ENCODE measurements at places on chromosomes 1 and 21. TPM values are rescaled to one million over a fixed set of nuclear protein-coding genes. Genes with fewer than 3 reads are reported as not detected.

DNA sequence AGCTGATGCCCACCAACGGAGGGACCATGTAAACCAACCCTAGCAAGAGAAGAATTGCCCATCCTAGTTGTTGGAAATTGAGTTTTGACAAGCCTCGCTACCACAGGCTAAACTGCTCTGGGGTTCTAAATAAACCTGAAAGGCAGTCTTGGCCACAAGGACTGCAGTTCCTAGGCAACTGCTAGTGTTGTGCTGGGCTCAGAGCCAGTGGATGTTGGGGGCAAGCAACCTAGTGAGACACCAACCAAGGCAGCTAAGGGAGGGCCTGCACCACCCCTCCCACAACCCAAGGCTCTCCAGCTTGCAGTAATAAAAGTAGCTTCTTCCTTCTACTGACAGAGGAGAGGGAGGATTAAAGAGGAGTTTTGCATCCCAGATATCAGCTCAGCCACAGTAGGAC lies 102.4 kb upstream of the PKN2 start:
- H3K4me1 ChIP-seq, result no peaks in the 10 kb centered on the region
- H3K36me3 ChIP-seq, result no peaks in the 10 kb centered on the region
- H3K4me3 ChIP-seq, result no peak overlapping the region
- no peaks in the 10 kb centered on the region for H3K27me3 ChIP-seq

DNA sequence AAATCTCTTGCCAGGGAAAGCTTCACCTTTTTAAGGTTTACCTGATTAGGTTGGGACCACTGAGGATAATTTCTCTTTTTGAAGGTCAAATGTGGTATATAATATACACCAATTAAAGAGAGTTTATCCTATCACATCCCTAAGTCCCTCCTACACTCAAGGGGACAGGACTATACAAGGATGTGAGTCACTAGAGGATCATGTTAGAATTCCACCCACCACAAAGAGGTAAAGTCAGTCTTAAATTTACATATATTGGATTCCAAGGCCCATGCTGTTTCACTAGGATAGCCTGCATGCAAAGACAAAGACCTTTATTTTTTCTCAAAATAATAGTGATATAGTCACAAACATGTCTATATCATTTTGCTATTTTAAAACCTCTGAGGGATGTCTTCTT lies 164.4 kb downstream of the GIPC2 start:
- DNase-seq, result no peak
- H3K27me3 ChIP-seq, result no peaks in the 10 kb centered on the region
- H3K4me1 ChIP-seq, result no peaks in the 10 kb centered on the region

- H3K27me3 ChIP-seq, result no peaks in the 10 kb centered on the region
- H3K4me3 ChIP-seq, result no peak overlapping the region
- no peak overlapping the region for H3K27ac ChIP-seq
- H3K4me1 ChIP-seq, result no peaks in the 10 kb centered on the region
- DNase-seq, result peak; percentile 17
- no peaks in the 10 kb centered on the region for H3K36me3 ChIP-seq
Observed at GRCh38 chr1:174074757-174075156, 52.6 kb upstream of the RC3H1 start.

DNA sequence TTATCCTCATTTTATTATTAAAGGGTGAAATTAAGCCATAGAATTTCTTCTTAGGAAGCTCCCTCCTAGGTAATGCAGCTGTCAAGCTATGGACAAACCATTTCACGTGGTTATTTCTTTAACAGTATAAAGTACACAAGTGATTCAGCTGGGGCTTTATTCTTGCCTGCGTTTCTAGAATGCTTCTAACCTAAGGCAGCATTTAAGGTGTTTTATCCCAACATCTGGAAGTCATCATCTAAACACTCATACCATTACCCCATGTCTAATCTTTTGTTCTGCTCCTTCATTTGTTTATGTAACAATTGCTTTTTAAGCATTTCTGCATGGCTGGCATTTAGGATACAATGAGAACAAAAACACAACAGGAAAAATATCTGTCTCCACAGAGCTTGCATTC lies 829.2 kb upstream of the ADAMTS5 start:
- no peak for DNase-seq
- no peak overlapping the region for H3K4me3 ChIP-seq
- no peaks in the 10 kb centered on the region for H3K27me3 ChIP-seq
- peaks cover 12% of the 10 kb centered on the region for H3K4me1 ChIP-seq
- no peaks in the 10 kb centered on the region for H3K36me3 ChIP-seq

ELOVL1 gene
- 90.8 TPM for total RNA-seq

DNA sequence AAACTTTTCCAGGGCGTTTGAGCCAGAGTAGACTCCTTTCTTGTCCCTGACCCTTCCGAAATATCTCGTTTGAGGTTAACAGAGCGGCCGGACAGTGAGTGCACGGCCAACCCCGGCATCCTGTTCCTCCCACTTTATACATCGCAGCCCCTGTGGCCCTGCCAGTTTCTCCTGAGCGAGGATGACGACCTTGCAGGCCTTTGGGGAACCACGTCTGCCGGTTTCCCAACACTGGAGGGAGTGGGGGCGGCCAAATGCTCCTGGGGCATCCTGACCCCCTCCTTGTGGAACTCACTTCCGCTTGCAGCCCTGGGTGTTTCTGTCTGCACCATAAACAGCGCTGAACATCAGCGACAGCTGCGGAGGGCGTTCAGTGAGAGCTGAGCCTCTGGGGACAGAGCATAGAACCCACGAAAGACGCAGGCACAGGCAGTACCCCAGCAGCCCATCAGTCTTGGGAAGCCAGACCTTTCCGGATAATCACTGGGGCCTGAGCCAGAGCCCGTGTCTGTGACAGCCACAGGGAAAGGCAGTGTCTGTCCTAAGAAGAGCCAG lies 4.8 kb upstream of the KCNAB2 start:
- no peak for DNase-seq
- no peaks in the 10 kb centered on the region for H3K4me1 ChIP-seq
- H3K36me3 ChIP-seq, result no peaks in the 10 kb centered on the region

- H3K27ac ChIP-seq, result no peak overlapping the region
- H3K4me3 ChIP-seq, result no peak overlapping the region
- no peaks in the 10 kb centered on the region for H3K36me3 ChIP-seq
- peaks cover 17% of the 10 kb centered on the region for H3K4me1 ChIP-seq
Observed at GRCh38 chr21:33067043-33067442, 2.9 kb upstream of the OLIG1 start.

DNA sequence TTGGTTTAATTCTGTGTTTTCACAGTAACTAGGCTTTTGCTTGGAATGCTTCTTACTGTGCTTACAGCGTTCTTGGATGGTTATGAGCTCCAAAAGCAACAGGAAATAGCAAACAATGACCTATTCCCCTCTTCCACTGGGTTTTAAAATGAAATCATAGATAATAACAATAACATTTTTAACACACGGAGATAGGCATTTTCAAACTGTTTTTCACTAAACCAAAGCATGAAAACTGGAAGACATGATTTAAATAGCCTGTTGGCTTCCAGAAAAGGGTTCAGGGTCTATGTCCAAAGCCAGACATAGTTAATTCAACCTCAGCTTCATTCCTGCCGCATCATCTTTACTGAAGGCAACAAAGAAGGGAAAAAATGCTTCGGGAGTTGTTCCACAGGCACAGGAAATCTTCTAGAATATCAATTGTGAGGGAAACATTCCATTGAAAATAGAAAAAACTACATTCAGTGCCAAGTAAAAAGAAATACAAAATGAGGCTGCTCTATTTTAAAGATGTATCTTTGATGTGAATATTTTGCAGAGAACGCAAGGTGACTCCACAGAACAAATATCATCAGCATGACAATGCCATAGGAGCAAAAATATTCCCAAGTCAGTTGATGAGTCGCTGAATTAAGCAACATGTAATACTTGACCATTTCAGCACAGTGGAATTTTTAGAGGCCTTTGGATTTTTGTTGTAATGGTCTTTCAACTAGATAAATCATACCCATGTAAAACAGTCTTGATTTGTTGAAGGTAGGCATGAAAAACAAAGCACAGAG lies 80.7 kb downstream of the NID1 start:
- H3K4me1 ChIP-seq, result no peaks in the 10 kb centered on the region
- no peak overlapping the region for H3K4me3 ChIP-seq
- no peak for DNase-seq
- peak overlapping the region; percentile 3 for H3K27ac ChIP-seq
- H3K27me3 ChIP-seq, result no peaks in the 10 kb centered on the region

CLDN19 gene
- total RNA-seq, result 2.5 TPM

WNT4 gene
- 1.7 TPM for total RNA-seq

GRCh38 chr1:148309940-148310500 lies 157.9 kb upstream of the NBPF11 start:
- no peak for DNase-seq
- no peak overlapping the region for H3K4me3 ChIP-seq
- no peaks in the 10 kb centered on the region for H3K27me3 ChIP-seq
- H3K36me3 ChIP-seq, result no peaks in the 10 kb centered on the region
- H3K4me1 ChIP-seq, result no peaks in the 10 kb centered on the region

DNA sequence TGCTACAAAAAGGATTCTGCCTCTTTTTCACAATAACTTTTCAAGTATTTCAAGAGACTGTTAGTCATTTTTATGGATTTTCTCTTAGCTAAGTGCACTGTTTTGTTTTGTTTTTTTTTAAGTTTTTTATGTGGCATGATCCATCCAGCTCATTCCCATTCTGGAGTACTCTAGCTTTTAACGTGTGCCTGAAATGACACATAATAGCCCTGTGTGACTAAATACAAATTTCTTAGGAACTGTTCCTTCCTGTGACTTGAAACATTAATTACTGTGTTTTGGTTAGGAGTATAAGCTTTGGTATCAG lies 143.9 kb downstream of the HS2ST1 start:
- DNase-seq, result no peak
- H3K27ac ChIP-seq, result no peak overlapping the region
- no peaks in the 10 kb centered on the region for H3K27me3 ChIP-seq
- H3K36me3 ChIP-seq, result no peaks in the 10 kb centered on the region
- H3K4me1 ChIP-seq, result no peaks in the 10 kb centered on the region

DNA sequence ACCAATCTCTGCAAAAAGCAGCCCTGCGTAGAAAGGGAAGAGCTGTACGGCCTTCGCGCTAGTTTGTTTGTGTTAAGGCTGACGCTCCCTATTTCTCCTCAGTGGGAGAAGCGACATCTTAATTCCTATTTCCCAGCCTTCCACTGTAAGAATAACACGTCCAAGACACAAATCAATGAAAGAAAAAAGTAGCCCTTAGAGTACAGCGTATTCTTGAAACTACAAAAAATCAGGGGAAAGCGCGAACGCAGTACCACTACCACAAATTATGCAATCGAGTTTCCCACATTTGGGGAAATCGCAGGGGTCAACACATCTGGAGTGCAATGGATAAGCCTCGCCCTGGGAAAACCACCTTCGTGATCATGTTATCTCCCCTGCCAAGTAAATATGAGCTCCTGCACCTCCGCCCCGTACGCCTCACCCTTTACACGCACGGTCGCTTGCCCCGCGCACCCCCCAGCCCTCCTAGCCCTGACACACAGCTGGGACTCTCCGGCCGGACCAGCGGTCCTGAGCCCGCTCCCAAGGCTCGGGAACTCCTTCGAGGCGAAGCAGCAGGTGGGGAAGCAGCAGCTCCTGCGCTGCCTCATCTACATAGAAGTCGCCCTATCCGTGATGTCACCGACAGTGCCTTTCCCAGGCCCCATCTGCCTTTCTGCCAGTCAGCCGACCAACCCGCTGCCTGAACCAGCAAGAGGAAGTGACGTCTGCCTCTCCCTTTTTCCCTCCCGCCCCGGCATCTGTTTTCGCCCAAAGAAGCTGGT lies 94.7 kb downstream of the PPIAL4G start:
- H3K27ac ChIP-seq, result peak overlapping the region; percentile 90
- no peaks in the 10 kb centered on the region for H3K27me3 ChIP-seq
- H3K4me3 ChIP-seq, result peak overlapping the region; percentile 23
- peaks cover 3% of the 10 kb centered on the region for H3K4me1 ChIP-seq
- no peaks in the 10 kb centered on the region for H3K36me3 ChIP-seq
- DNase-seq, result peak; percentile 90

DNA sequence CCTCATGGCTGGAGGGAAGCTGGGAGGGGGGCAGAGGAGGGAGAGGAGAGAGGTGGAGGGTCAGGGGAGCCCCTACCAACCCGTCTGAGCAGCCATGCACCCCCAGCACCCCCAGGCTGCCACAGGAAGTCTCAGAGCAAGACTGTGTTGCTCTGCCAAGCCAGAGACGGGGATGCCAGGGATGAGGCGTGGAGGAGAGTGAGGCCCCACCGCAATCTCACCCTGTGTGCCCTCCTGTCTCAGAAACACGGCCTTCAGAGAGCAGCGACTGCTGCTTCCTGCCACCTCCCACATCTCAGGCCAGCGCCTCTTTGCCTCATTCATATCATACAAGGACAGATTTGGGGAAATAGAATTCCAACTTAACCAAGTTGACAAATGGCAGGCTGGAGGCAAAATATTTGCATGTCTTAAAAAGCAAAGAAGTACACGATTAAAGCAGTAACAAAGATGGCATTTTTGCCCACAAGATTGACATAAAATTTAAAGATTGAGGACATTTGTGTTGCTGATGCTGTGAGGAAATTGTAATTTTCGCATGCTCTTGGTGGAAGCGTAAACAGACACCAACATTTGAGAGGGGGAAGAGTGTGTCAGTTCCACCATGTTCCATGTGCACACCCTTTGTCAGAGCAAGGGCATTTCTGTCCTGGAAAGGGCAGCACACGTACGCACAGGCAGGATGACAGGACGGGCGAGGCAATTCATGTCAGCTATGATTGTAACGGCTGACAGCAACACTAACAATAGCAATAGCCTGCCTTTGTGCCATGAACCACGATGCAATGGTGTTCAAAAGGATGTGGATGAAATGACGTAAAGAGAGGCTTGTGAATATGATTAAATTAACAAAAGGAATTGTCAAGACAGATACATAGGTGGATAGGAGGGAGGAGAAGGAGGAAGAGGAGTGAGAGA lies 59.0 kb upstream of the BACE2 start:
- H3K36me3 ChIP-seq, result no peaks in the 10 kb centered on the region
- DNase-seq, result no peak
- no peak overlapping the region for H3K27ac ChIP-seq

DNA sequence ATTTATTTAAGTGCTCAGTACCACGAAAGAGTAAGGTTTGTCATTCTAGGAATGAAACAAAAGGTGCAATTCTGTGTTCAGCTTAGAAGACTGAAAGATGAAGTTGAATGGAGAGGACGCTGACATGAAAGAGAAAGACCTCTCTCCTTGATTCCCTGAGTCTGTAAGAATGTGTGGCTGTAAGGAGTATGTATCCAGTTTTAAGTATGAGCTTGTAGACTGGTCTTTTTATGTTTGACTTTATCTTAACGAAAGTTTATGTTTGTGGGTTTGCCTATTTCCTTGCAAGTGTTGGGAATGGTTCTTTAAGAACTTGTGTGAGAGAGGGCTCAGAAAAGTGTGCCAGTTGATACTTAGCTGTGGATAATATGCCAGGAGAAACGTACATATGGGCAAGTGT lies 1.4 kb downstream of the CHD1L start:
- DNase-seq, result no peak
- peak overlapping the region; percentile 97 for H3K4me3 ChIP-seq
- H3K4me1 ChIP-seq, result peaks cover 22% of the 10 kb centered on the region
- H3K27ac ChIP-seq, result no peak overlapping the region
- H3K36me3 ChIP-seq, result no peaks in the 10 kb centered on the region
- H3K27me3 ChIP-seq, result no peaks in the 10 kb centered on the region

DNA sequence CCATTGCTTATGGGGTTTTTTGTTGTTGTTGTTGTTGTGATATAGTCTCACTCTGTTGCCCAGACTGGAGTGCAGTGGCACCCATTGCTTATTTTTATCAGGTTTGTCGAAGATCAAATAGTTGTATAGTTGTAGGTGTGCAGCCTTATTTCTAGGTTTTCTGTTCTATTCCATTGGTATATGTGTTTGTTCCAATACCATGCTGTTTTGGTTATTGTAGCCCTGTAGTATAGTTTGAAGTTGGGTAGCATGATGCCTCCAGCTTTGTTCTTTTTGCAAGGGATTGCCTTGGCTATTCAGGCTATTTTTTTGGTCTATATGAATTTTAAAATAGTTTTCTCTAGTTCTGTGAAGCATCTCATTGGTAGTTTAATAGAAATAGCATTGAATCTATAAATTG lies 11.6 kb downstream of the ZNF678 start:
- no peaks in the 10 kb centered on the region for H3K4me1 ChIP-seq
- H3K27me3 ChIP-seq, result no peaks in the 10 kb centered on the region
- peaks cover 3% of the 10 kb centered on the region for H3K36me3 ChIP-seq
- no peak overlapping the region for H3K27ac ChIP-seq

Measured in hepatocyte (in vitro differentiated cells).